Activated CD4-positive, alpha-beta T cell treated with anti-CD3 and anti-CD28 coated beads for 4 hours (primary cell): ENCODE measurements at places on chromosomes 16 and 17.

GRCh38 chr17:41638194-41638593 is 13.8 kb upstream of the KRT17 start:
- DNase-seq: no peak

- DNase-seq: no peak
These were observed 43.9 kb downstream of the USP31 start for GRCh38 chr16:23105309-23105708.

DNA sequence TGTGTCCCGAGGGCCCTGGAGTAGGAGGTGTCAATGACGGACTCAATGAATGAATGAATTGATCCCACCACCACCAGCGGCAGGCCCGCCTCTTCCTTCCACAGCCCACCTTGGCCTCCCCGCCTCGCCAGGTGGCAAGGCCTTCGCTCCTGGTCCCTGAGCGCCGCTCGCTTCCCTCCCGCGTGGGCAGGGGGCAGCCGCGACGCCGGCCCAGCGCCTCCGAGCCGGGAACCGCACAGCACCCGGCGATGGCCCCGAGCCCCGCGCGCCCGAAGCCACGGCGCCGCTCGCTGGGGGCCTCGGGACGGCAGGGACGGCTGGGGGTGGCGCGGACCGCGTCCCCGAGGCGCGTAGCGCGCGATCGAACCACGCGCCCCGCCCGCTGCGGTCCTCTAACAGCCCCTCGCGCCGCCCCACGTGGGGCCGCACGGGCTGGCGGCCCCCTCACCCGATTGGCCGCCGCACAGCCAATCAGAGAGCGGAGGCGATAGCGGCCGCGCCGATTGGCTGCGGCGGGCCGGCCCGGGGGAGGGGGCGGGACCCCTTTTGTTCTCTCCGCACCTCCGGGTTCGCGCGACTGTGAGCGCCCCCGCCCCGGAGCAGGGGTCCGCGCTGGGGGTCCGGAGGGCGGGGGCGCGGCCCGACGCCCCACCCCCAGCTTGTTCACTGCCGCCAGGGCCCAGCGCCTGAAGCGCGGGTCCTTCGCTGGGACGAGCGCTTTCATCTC is 31.4 kb downstream of the ACTG1 start:
- DNase-seq: peak; percentile 57

DNA sequence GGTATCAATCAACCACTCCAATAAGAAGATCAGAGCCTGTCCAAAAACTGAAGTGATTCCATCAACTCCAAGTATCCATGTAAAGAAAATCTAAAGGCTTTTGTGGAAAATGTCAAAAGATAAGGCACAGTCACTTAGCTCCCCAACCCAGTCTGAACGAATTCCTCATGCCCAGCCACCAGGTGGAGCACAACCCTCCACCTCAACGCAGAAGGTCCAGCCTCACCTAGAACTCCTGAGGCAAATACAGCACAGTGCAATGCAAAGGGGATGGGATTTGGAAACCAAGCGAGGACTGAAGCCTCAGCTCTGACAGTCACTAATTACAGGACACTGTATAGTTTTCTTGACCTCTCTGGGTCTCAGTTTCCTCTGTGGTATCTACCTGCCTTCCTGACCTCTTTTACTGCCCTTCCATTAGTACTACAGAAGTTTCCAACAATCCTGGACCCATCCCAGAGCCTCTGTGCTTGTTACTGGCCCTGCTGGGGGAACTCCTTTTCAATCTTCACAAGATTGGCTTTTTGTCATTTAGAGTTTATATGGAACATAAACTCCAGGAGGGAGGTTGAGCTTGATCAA is 2.0 kb downstream of the NCBP3 start:
- peak; percentile 44 for DNase-seq

DNA sequence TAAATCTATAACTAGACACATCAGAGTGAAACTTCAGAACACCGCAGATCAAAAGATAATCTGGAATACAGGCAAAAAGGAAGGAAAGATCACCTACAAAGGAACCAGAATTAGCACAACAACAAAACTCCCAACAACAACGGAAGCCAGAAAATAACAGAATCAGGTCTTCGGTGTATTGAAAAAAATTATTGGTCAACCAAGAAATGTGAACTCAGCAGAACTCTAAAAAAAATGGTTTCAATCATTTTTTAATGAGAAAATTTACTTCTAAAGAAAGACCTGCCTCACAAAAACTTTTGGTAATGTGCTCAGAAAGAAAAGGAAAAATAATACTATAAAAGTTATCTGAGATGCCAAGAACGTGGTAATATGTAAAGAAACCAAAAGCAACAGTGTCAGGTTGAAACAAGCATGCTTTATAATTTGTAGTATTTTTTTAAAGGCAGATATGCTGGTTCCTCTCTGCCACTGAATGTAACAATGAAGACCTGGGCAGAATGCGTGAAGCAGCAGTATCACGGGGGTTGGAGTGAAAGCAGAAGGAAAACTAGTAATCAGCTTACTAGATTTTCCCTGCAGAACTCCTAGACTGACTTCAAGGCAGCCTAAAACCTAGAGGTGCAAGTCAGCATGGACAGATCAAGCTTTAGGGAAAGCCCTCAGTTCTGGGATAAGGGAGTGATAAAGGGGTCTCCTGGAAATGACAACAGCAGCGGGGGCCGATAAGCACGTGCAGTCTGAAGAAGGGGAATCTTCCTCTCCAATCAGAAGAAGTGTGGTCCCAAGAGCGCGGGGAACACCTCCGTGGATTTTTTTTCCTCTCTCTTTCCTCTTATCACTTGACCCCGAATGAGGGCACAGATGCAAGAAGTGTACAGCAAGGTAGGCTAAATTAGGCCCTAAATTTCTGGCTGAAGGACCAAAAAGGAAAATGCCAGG is 80.9 kb upstream of the TEKT1 start:
- DNase-seq: no peak
